NCI-H1436 (cell line): ENCODE measurements at places on chromosomes 2 and 18.

DNA sequence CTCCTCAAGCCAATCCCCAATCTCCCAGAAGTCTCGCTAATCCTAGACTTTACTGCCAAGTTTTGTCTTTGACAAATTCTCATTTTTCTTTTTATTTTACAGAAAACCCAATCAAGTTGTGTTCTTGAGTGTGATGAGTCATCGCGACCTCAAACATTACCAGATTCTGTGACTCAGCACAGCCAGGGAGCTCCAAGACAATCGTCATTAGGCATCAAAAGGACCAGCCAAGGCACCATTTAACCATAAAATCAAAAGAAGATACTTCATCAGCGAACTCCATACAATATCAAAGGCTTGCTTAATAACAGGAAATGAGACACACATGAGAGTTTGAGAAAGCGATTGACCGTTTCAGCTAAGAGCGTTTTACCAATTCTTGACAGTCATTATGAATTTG, 146.2 kb upstream of the AGAP1 start:
- DNase-seq = no peak

- DNase-seq = no peak
Observed at GRCh38 chr18:36469461-36469860, 171.9 kb downstream of the FHOD3 start.

- DNase-seq = peak; percentile 78
Observed at GRCh38 chr2:68909793-68910674, 38.8 kb upstream of the BMP10 start.

DNA sequence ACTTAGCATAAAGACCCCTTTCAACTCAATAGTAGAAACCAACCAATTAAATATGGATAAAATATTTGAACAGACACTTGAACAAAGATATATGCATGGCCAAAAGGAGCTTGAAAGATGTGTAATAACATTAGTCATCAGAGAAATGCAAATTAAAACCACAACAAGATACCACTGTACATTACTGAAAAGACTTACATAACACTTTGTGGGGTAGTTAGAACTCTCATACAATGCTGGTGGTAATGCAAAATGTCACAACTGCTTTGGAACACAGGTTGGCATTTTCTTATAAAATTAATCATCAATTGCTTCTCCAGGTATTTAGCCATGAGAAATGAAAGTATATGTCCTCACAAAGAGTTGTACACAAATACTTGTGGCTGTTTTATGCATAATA, 60.7 kb downstream of the TTC27 start:
- no peak for DNase-seq

DNA sequence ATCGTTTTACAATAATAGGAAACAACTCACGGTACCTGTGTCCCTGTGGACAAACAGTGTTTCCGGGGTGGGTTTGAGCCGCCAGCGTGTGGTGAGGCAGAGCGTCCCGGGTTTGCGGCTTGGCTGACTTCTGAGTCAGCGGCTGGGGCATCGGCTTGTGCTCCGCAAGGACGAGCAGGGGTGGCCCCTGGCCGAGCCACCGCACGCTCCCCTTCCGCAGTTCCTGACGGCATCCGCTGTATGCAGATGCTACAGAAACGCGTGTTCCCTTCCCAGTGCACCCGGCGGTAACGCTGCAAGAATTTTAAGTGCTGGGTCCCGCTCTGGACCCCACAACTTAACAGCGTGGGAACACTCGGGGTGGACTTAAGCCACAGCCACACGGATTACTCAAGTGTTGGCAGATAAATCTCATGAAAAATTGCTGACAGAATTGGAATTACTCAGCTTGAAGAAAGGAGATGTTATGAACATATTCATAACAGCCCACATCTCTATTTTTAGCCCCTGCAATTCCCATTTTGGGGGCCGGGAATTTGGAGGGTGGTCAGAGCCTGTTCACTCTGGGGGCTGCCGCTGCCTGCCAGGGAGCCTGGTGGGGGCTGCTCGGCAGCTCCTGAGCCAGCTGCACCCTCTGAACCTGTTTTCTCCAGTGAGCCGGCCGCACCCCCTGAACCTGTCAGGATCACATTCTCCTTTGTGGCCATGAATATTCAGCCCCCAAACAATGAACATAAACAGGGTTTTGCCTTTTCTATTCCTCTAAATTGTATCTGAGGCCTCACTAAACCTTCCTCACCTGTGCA, 12.6 kb upstream of the KCNG2 start:
- DNase-seq = no peak

DNA sequence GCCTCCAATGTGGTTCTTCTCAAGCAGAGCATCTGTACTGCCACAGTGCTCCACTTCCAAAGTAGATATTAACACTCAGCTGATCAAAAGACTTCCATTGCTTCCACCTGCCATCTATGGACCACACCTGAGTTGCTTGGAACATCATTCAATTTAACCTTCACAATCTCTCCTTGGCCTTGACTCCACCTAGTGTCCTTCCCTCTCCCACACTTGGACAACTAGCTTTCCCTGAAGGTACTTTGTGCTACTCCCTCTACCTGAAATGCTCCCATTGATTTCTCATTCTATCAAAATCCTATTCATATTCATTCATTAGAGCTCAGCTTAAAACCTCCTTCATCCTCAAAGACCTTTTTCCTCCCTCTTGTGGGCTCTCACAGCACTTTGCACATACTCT, 48.7 kb downstream of the SOWAHC start:
- DNase-seq = no peak

DNA sequence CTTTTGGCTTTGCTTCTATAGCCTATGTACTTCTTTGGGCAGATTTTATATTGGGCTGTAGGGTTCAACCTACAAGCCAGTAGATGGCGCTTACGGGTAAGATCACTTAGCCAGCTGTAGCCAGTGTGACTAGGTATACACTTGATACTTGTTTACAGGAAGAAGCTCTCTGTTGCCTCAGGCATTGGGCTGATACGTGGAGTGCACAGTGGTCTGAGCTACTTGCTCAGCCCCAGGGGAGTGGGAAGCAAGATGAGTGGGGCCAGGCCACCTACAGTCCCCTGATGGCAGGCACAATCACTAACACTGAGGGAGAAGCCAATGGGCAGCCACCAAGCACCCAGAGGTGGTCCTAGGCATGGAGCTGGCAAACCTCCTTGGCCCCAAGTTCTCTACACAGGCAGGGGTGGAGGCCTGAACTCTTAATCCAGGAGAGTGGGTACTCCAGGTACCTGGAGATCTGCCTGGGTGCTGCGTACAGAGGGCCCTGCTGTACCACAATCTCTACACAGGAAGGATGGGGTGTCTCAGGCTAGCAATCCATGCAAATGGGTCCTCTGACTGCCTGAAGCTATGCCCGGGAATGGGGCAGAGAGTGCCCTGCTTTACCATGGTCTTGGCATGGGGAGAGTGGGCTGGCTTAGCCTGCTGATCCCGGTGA, 122.2 kb downstream of the NCOA1 start:
- DNase-seq = peak; percentile 14

DNA sequence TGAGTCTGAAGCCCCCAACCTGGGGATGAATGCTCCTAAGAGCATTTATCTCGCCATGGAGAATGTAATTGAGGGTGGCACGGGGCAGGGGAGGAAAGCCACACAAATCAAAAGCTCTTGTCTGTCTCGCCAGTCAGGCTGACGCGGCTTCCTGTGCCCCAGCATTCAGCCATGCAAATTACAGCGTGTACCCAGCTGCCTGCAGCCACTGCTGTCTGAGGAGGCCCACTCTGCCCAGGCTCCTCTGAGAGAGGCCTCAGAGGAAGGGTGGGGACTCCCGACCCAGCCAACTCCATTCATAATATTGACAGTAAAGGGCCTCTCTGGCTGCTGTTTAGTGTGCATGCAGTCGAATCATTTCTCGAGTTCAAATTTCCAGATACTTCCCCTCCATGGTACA, 22.0 kb downstream of the SMAD7 start:
- DNase-seq = peak; percentile 80

GRCh38 chr18:63591725-63592124, 4.6 kb downstream of the SERPINB13 start:
- no peak for DNase-seq

GRCh38 chr2:44713170-44713569, 228.3 kb upstream of the SIX3 start:
- DNase-seq = no peak

DNA sequence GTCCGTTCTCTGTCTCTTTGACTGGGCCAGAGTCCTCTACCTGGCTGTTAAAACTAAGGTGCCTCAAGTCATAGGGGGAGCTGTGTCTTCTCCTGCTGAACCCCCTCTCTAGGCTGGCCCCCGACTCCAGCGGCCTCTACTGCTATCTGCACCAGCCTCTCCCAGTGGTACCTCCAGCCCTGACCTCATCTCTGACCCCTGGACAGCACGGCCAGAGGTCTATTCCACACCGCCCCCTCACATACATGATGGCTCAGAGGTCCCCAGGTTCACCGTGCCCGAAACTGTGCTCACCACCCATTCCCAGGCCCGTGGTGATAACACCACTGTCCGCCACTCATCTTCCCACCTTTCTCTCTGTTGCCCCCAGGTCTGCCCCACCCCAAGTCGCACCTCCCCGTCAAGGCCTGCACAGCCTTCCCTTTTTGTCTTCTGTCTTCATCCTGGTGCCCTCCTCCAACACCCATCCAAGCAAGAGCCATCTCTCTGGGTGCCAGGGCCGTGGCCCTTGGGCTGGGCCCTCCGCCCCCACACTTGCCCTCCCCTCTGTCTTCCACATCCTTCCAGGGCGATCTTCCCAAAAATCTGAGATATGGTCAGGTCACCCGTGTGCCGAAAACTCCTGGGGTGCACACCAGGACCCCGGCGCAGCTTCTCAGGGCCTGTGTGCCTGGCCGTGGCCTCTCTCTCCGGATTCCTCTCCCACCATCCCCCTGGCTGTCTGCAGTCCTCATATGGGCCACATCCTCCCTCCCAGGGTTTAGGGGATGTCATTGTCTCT, 134.4 kb upstream of the ID2 start:
- DNase-seq = no peak

DNA sequence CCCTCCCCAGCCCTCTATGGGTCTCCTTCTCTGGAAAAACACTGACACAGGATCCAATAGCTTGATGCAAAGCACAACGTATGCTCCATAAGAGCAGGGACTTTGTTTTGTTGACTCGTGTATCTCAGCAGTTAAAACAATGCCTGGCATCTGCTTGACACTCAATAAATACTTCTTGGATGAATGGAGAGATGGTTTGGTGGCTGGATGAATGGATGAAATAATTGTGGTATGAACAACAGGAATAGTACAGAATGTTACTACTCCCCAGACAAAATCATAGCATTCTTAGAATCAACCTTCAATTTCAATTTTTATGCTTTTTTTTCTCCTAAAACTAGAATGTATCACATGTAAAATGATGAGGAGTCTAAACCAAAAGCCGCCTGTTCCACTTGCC, 57.4 kb downstream of the KCNE4 start:
- DNase-seq = no peak

DNA sequence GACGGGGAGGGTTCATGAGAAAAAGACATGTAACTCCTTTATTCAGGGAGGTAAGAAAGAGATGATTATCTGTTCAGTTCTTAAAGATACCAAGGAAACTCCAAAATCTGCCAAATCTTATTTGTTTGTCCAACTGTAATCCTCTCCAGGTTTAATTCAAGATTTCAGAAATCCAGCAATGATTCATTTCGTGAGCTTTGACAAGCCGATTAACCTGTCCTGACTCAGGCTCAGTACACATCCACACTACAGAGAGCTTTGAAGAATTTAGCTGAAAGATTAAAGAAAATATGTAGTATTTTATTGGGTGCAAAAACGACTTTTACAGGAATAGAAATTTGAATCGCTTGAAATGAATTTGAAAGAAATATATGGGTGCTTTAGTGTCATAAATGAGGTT, 1.1 kb downstream of the SPAG16 start:
- DNase-seq = no peak

- DNase-seq = no peak
Observed at GRCh38 chr2:119184512-119184911, 26.0 kb upstream of the C1QL2 start.

- DNase-seq = no peak
Observed at GRCh38 chr2:174590928-174591648, 6.5 kb downstream of the WIPF1 start.

DNA sequence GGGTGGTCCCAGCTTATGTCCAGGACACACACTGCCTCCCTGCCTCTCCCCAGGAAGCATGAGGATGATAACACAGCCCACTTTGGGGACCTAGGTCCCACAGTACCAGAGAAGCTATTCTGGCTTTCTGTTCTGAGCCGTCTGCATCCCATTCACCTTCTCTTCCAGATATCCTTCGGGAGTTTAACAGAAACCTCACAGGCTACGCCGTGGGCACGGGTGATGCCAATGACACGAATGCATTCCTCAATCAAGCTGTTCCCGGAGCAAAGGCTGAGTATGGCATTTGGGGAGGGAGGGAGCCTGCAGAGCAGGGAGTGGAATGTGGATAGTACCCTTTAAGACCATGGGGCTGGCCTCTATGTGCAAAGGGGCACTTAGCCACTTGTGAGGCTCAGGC, 102.6 kb downstream of the PLB1 start:
- DNase-seq = no peak

- DNase-seq = no peak
Observed at GRCh38 chr2:39898934-39899333, 119.9 kb upstream of the THUMPD2 start.

DNA sequence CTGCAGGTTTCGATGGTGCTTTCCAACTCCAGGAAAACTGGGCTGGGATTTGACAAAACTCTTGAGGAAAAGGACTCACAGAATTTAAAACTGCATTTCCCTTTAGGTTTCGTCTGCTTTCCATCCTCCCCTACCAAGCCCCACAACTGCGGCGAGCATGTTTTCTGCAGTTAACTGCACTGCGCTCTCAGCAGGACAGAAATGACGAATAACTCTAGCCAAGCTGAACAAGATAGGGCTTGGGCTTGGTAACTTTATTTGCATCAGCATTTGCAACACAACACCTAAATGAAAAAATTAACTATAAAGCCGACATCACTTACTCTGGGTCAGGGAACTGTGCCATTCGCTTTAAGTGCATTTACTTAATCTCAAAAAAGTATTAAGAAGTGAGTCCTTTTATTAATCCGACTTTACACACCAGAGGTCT, 669 bp upstream of the PIKFYVE start:
- no peak for DNase-seq

DNA sequence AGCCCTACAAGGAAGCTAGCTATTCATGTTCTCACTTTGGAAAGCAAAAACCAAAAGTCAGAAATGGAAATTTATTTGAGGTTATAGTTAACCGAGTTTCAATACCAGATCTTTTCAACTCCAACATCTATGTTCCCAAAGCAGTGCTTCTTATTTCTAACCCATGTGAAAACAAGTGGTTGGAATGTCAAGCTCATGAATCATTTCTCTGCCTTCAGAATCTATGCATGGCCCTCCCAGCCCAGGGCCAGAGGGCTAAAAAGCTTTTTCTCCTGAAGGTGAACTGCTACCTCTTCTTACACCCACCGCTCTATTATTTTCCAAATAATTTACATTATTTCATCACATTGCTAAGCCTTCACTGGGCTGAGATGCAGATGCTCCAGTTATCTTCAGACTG, 158.4 kb downstream of the SP3 start:
- no peak for DNase-seq

DNA sequence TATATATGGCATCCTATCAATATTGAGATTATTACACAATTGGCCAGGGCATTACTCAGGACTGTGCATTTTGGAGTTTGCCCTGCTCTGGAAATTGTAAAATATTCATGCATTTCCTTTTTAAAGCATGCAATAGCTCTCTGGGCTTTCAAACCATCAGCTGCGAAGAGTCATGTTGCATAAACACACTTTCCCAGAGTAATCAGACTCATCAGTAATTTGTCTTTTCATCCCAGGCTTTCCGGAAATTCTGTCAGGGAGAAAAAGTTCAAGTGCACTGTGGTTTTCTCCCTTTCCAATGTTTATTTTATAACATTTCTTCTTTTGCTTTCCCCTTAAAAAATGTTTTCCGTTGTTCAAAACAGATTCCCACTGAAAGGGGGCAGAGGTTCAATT, 38.9 kb upstream of the FHL2 start:
- no peak for DNase-seq

- peak; percentile 75 for DNase-seq
Observed at GRCh38 chr2:219495531-219496122, 3.1 kb upstream of the GMPPA start.
